ENCODE measurements at places on chromosomes 2 and 18. TPM values are rescaled to one million over a fixed set of nuclear protein-coding genes. Genes with fewer than 3 reads are reported as not detected.

GRCh38 chr2:32864334-32865111 lies 82.2 kb upstream of the LTBP1 start:
- H3K4me1 ChIP-seq, result peaks cover 6% of the 10 kb centered on the region
- H3K36me3 ChIP-seq, result no peaks in the 10 kb centered on the region
- no peak overlapping the region for H3K4me3 ChIP-seq
- peaks cover 10% of the 10 kb centered on the region for H3K27me3 ChIP-seq
- no peak overlapping the region for H3K27ac ChIP-seq

GRCh38 chr2:38394041-38394440 lies 17.0 kb upstream of the ATL2 start:
- DNase-seq, result no peak
- H3K4me1 ChIP-seq, result peaks cover 10% of the 10 kb centered on the region
- no peak overlapping the region for H3K4me3 ChIP-seq

GRCh38 chr18:75607701-75608100 lies 180.2 kb upstream of the SMIM21 start:
- no peaks in the 10 kb centered on the region for H3K36me3 ChIP-seq
- H3K27me3 ChIP-seq, result peaks cover 10% of the 10 kb centered on the region
- H3K4me1 ChIP-seq, result no peaks in the 10 kb centered on the region
- no peak for DNase-seq
- no peak overlapping the region for H3K4me3 ChIP-seq

Gene SPAG16
- total RNA-seq, result 10.8 TPM
